ENCODE measurements at places on chromosomes 3 and 15. TPM values are rescaled to one million over a fixed set of nuclear protein-coding genes. Genes with fewer than 3 reads are reported as not detected.

The HIGD1A gene
- 377 TPM for total RNA-seq

The CCK gene
- not detected for total RNA-seq

DNA sequence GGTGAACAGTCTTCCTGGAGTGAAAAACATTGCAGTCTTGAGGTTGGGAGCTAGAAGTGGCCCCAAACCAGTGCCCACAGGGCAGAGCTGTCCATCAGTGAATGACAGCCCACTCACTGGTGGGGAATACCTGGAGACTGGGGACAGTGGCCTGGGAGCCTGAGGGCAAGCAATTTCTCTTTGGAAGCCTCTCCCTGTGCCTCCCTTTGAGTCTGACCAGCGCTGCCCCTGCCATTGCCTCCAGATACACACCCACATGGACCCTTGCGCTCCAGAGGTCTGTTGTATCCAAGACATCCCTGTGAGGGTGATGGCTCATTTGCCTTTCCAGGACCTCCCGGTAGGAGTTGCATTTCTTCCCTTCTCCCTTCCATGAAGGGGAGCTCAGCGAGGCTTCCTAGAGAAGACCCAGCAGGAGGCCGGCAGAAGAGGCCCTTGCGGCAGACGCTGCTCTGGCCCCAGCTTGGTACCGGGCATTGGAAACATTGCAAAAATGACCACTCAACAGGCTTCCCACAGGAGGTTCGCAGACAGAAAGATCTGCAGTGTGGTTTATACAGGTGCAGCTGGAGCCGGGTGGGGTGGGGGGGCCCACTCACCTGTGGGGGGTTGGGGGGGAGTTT is 38.5 kb downstream of the KLF13 start:
- H3K4me3 ChIP-seq = peak overlapping the region; percentile 62
- peak overlapping the region; percentile 100 for H3K27ac ChIP-seq
- peak; percentile 16 for DNase-seq
- H3K27me3 ChIP-seq = no peaks in the 10 kb centered on the region

- no peaks in the 10 kb centered on the region for H3K27me3 ChIP-seq
Observed at GRCh38 chr3:112615989-112616731, 24.8 kb downstream of the CCDC80 start.

DNA sequence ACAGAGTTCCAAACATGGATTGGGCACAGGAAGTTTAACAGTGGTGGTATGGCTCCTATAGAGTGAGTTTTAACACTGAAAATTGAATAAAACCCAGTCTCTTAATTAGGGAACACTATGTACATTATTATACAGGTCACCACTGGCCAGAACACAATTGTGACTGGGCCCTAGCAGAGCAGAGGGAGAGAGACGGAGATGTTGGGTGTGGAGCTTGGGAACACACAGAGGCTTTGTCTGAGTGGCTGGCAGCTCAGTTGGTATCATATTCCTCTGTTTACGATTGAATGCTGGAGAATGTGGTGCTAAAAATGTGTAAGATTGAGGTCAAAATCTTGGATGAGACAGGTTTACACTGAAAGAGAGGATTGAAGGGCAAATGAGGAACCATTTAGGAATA is 6.8 kb upstream of the MOBP start:
- no peak overlapping the region for H3K4me3 ChIP-seq
- no peaks in the 10 kb centered on the region for H3K36me3 ChIP-seq
- no peak overlapping the region for H3K27ac ChIP-seq

- H3K27ac ChIP-seq = no peak overlapping the region
- H3K4me1 ChIP-seq = peaks cover 23% of the 10 kb centered on the region
- H3K4me3 ChIP-seq = no peak overlapping the region
- no peak for DNase-seq
- peaks cover 28% of the 10 kb centered on the region for H3K27me3 ChIP-seq
Observed at GRCh38 chr15:78301326-78301725, 1.9 kb upstream of the SKIC8 start.

DNA sequence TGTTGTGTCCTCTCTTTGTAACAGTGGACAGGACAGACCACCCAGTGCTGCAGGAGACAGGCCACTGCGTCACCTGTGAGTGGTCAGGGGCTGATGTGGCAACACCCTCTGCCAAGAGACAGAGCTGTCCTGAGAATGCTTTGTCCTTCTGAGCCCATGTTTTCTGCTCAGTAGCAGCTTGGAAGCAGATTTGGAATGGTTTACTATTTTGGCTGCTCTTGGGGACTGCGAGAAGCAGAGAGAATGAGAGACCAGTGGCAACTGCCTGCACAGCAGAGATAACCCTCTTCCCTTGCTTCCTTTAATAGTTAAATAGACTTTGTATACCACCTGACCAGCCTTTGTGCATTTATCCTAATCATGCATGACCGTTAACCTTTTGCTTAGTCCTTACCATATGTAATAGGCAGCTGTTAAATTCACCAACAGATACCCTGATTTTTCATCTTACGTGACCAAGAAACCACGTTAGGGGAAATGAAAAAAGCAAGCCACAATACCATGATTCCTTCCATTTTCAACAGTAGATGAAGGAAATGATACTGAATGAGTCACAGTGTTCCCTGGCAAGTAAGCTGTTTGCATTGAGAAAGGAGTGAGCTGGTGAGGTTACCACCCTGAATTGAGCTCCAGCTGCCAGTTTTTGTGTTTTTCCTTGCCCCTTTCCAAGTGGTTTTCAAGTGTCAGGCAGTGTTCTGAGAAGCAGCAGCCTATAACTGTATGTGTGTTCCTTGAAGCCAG is 35.5 kb downstream of the B3GALNT1 start:
- H3K4me1 ChIP-seq = peaks cover 52% of the 10 kb centered on the region
- DNase-seq = no peak
- H3K4me3 ChIP-seq = no peak overlapping the region
- H3K36me3 ChIP-seq = peaks cover 6% of the 10 kb centered on the region

DNA sequence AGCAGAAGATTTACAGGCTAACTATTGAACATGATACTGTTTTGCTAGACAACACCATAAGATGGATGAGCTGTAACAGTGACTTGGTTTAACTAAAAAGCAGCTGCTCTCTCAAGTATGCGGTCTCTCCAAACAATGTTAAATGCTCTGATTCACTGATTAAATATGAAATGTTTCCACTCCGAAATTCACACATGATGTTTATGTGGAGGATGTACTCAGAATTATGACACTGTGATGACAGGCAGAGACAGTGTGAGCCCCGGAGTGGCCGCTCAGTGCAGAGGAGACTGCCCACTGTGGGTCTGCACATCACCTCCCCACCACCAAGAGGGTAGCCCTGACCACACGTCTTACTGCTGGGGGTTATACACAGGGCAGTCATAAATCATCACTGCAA is 83.9 kb upstream of the MEX3B start:
- H3K27me3 ChIP-seq = no peaks in the 10 kb centered on the region
- no peaks in the 10 kb centered on the region for H3K4me1 ChIP-seq
- no peak for DNase-seq
- peaks cover 33% of the 10 kb centered on the region for H3K36me3 ChIP-seq

GRCh38 chr3:171936191-171936841 is 93.2 kb downstream of the TMEM212 start:
- no peaks in the 10 kb centered on the region for H3K4me1 ChIP-seq
- H3K36me3 ChIP-seq = no peaks in the 10 kb centered on the region
- DNase-seq = no peak

The TOPBP1 gene
- 10.4 TPM for total RNA-seq

DNA sequence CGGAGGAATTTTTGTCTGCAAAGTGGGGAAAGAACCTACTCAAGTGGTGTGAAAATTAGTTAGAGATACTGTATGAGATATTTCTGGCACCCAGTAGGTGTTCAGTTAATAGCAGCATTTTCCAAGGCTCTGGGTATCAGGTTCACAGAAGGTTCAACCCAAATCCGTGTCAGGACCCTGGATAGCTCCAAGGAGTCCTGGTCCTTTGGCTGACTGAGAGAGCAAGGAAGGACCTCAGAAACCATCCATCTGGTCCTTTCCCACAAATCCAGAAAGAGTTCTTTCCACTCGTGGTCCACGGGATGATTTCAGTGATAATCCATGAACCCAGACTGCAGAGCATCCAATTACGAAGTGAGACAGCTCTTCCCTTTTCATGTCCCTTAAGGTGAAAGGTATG is 51.4 kb downstream of the SLC6A11 start:
- H3K27ac ChIP-seq = no peak overlapping the region
- H3K4me1 ChIP-seq = no peaks in the 10 kb centered on the region
- no peak overlapping the region for H3K4me3 ChIP-seq
- H3K27me3 ChIP-seq = peaks cover 56% of the 10 kb centered on the region
- no peak for DNase-seq
- no peaks in the 10 kb centered on the region for H3K36me3 ChIP-seq

All from left ventricle myocardium inferior (tissue), 1 donor.